Thyroid gland (tissue), 4 donors: ENCODE measurements at places on chromosomes 7 and 10. TPM values are rescaled to one million over a fixed set of nuclear protein-coding genes. Genes with fewer than 3 reads are reported as not detected.

The NAPEPLD gene
- 46.7 TPM for total RNA-seq

The FXYD4 gene
- not detected for total RNA-seq

GRCh38 chr7:146002431-146003078, 114.0 kb upstream of the CNTNAP2 start:
- DNase-seq, result no peak

DNA sequence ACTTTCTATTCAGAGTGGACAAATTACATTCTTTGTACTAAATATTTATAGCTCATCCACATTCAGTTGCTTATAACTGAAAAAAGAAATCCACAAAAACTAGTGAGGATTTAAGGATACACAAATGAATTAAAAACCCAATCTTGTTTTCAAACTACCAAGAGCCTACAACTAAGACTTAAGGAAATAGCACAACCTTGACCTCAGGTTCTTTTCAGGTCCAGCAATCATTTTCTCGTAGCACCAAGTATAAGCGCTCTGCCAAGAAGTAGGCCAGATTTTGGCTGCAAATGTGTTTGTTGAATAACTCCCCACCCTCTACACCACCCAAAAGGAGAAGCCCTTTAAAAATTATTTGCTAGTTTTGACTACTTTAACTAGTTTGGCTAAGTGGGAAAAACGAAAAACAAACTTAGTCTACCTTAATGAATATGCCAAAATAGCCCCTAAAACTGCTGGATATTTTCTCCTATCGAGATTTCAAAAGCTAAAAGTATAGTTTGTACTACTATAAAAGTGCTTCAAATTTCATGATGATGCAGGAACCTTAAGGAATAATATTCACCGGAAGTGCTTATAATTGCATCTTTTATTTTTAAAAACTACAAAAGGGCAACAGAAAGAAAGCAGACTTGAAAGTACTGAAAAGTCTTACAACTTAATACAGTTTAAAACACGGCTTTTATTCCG, 2.7 kb upstream of the KMT2E start:
- DNase-seq, result no peak

DNA sequence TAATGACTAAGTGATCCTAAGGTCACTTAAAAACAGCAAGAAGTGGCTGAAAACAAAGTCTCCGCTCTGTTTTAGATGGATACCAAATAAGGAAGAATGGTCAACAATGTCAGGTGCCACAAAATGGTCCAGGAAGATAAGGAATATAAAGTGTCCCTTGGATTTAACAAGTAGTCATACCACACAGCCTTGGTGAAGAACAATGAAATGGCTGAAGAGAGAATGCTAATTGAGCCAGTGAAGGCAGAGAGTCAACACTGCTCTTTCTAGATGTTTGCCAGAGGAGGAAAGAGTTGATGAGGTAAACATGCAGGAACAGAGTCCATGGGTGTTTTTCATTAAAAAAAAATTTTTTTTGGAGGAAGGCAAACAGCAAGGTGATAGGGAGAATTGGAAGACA, 2.1 kb upstream of the CASD1 start:
- no peak for DNase-seq
